NCI-H2081 treated with DMSO at 0.1 percent for 48 hours (cell line): ENCODE measurements at places on chromosomes 5 and 9.

GRCh38 chr5:38163636-38164237, 94.6 kb upstream of the EGFLAM start:
- DNase-seq, result no peak

- no peak for DNase-seq
Measured at GRCh38 chr5:55306641-55307382, 682 bp downstream of the DHX29 start.

DNA sequence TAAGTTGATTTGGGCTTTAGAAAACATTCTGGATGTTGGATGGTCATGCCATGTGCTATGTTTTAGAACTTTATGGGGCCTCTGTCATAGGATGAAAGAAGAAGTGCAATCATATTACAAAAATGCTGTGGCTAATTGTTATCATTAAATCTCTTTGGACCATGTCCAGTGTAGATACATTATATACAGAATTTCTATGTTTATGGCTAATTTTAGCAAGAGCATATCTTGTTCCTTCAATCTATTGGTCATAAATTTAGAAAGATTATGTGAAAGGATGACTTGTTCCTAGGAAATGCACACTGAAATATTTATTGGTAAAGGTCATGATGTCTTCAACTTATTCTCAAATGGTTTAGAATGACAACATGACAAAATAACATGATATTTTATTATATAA, 42.4 kb upstream of the ELL2 start:
- no peak for DNase-seq

- DNase-seq, result no peak
Measured at GRCh38 chr9:91644433-91644832, 220.8 kb upstream of the NFIL3 start.

GRCh38 chr9:37034305-37034937, 353 bp upstream of the PAX5 start:
- DNase-seq, result no peak

- no peak for DNase-seq
Measured at GRCh38 chr5:136192526-136193321, at the start of gene SMIM32. Gene SMIM32, minus strand, starts transcription at chr5:136193162. Its CDS starts 638 bp downstream, at chr5:136192524.

DNA sequence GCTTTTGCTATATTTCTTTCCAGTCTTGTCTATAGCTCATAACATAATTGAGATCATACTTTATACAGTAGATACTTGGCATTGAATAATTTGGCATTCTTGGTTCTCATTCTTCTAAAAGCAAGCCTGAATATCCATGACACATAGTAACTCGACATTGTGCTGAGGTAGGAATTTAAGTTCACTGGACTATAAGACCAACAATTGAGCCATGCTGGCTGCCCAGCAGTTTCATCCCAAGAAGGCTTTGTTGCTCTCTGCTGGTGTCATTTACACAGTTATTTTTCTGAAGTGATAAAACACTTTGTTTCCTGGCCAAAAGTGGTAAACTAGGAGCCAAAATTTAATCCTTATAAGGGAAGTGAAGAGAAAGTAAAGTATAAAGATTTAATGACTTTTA, 192.0 kb downstream of the ADAMTSL1 start:
- no peak for DNase-seq

- no peak for DNase-seq
Measured at GRCh38 chr9:114055061-114055460, 23.0 kb downstream of the AMBP start.

DNA sequence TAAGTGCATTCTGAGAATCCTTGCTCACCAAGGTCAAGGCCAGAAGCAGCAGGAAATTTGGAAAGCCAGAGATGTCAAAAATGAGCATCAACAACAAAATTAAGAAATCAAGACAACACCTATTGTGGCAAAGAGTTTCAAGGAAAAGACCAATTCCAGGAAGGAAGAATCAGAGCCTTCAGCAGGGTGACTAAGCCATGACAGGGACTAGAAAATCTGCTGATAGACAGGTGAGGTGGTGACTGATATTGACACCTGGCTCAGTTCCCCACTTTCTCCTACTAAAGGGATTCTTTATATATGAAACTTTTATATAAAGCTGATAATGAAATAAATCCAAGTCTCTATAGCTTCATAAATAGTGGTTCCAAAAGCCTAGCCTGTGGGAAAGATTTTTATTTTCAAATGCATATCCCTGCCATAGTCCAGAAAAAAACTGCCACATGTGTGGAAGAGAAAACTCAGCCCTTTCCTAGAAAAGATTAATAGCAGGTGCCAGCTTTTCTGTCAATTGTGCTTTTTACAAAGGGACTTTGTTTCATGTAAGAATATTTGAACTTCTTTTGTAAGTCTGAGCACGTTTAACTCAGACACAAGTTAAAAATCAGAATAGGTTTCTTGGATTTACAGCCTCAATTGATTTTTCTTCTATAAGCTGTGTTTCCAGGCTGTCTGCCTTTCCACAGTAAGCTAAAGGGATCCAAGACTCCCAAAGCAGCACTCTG, 81.1 kb upstream of the GRAMD2B start:
- no peak for DNase-seq

DNA sequence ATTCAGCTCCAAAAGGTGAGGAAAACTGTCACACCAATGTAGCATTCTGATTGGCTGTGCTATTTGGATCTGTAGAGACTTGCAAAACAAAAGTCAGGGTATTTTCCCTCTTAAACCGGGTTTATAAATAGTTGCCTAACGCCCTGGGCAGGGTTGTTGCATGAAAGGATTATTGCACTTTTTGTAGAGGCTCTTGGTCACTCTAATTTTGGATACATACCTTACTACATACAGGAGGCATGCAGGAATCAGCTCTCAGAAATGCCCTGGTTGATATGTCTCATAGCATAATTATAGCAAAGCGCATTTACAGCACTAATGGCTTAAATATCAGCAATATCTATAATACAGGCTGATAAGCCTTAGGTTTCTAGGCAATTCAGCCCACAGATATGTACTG, 200.0 kb upstream of the GDNF start:
- DNase-seq, result no peak

DNA sequence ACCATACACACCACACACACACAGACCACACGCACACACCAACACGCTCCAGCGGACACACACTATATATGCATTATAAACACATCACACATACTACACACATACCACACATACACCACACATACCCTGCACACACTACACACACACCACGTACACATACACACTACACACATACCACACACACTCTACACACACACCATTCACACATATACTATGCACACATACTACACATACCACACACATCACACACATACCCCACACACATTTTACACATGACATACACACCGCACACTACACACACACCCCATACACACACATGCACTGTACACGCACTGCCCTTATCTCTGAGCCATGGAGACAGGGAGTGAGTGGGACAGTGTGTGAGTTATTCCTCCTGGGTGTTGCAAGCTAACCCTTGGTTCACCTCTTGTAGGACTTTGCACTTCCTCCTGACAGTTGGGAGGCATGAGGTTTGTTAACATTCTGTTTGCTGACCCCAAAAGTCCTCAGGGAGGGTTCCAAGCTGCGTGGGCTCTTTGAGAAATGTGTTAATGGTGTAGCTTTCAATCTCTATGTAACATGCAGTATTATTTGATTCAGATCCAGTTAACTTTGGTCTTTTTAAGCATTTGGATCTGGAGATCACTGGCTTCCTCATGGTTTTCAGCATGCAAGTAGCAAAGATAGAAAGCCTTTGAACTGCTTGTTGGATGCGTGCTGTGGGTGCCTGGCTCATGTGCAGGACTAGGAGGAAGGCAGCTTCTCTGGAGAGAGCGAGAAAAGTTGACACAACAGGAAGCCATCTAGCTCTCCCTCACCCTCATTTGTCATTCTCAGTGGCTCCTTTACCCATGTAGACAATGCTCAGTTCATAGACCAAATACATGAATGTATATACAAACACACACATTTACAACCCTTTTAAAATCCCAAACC, 13.7 kb downstream of the IL31RA start:
- DNase-seq, result no peak

GRCh38 chr9:93959739-93960154, 4.6 kb upstream of the BARX1 start:
- no peak for DNase-seq

GRCh38 chr9:98450496-98450895, 195.0 kb upstream of the TBC1D2 start:
- no peak for DNase-seq

DNA sequence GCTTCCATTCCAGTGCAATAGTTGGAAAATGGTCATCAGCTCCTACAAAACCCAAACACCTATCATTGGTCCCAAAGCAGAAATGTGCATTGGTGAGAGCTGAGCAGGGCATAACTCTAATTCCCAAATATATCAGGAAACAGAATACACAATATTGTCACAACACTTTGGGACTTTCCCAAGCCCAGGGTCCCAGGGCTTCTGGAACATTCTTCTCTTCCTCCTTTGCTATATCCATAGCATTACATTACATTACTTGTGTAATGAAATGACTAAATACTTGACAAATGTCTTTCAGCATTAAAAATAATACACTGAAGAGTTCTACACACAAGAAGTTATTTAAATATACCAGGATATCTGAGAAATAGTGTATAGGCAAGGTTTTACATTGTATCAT, 45.6 kb downstream of the LIX1 start:
- no peak for DNase-seq

DNA sequence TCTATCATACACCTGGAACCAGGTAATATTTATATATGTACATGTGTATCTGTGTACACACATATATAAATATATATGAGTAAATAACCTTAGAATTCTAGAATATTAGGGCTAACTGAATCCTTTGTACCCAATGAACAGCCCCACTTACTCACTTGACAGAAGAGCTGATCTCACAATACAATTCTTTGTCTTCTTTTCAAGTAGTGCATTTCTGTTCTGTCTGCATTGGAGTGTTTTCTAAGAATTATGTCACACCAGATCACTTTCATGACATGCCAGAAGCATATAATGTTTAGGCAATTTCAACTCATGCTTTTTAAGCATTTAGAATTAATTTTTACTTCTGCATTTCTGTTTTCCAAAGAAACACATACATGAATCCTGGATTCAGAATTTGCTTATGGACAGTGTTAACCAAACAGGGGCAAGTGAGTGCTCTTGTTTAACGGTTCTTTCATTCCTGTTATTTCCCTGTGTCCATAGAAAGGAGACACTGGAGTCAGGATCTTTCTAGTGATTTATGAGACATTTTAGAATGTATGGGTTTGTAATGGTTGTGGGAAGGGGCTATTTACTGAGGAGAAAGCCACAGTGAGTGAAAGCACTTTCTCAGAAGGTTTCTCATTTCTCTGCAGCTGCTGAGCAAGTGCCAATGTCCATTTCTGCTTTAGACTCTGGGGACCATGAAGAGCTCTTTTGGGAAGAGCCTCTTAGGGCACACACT, 123.2 kb downstream of the RMI1 start:
- no peak for DNase-seq

DNA sequence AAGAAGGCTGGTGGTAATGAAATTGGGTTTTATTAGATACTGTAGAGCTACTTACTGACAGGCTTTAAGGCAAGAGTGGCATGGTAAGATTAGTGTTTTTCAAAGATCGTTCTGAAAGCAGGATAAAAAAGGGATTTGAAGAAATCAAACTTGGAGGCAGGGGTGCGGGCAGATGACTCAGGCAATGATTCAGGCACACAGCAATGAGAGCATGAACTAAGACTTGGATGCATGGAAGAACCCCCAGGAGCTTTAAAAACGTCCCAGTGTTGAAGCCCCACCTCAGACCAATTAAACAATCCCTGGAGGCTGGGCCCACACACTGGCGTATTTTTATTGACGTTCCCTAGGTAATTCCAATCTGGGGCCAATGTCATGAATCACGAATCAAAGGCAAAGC, 102.5 kb downstream of the SREK1 start:
- DNase-seq, result no peak

GRCh38 chr5:83118976-83119375, 41.6 kb downstream of the XRCC4 start:
- DNase-seq, result no peak

DNA sequence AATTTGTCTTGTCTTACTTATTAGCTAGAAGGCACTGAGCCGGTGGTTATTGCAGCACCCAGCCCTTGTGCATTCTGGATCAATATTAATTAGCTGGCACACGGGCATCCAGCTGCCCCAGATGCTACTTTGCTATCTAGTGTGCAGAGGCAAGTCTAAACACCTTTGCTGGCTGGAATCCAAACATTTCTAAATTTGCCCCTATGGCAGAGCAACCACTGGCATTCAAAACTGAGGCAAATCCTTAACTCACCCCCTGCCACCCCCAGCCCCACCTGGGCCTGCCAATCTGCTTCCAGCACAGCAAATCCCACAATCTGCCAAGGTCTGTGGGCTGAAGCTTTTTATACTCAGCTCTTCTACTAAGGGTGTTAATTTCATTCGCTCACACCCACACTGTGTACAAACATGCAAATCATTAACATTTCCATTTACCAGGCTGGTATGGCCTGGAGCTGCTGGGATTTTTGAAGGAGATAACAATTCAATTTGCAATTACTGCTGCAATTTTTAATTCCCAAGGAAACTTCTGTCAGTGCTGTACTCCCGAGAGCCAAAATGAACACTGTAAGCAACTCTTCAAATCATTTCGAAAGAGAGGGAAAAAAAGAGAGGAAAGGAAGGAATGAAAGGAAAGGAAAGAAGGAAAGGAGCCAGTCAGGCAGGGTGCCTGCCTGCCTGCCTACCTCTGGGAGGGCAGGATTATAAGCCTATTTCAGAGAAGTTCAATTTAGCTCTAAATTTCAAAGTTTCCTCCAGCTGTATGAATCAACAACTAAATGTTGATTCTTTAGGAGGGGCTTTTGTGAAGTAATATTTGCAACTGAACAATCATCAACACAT, 35.5 kb downstream of the RAPGEF1 start:
- DNase-seq, result no peak

- DNase-seq, result no peak
Measured at GRCh38 chr5:103829585-103829984, 267.0 kb upstream of the NUDT12 start.

DNA sequence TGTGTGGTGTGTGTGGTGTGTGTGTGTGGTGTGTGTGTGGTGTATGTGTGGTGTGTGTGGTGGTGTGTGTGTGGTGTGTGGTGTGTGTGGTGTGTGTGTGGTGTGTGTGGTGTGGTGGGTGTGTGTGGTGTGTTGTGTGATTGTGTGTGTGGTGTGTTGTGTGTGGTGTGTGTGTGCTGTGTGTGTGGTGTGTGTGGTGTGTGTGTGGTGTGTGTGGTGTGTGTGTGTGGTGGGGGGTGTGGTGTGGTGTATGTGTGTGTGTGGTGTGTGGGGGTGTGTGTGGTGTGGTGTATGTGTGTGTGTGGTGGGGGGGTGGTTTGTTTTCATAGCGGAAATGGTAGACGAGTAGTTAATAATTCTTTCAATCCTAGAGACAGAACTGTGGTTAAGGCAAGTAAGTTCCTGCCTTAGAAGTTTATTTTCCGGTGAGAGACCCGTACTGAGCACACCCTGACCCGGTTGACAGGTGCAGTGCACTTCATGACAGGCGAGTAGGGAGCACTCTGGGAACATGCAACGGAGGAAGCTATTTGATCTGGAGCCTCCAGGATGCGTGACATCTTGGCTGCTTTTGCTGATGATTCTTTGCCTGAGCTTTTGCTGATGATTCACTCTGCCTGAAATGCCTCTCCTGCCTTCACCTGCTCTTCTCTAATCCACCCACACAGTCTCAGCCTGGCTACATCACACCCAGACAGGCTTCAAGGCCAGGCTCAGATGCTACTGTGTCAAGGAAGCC, 21.7 kb upstream of the FAT2 start:
- no peak for DNase-seq
